ENCODE measurements at places on chromosomes 3 and 15.

DNA sequence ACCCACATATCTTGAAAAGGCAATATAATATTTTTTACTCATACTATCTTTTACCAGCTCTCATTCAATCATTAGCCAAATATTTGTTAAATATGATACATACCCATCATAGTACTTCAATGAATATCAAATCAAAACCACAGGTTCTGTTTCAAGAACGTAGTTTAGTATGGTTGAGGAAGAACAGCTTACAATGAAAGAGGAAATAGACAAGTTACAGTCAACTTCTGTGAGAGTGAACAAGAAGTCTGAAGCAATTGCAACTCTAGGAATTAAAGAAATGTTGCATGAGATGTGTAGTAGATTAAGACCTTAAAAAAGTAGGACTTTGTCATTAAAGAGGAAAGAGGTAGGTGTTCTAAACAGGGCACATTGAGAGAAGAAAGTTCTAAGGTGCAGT, 9.3 kb downstream of the BCHE start:
- DNase-seq = no peak

DNA sequence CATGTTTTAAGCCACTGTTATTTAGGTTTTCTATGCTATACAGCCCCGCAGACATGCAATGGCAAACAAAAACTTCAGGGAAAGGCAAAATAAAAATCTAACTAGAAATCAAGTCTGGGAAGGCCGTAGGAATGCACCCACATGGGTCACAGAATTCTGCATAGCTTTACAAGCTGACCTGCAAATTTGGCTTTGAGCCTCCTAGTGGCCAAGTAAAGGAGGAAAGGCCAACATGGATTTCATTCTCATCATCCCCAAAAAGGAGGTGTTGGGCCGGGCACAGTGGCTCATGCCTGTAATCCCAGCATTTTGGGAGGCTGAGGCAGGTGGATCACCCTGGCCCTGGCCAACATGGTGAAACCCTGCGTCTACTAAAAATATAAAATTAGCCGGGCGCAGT, 124.3 kb downstream of the FBLN2 start:
- no peak for DNase-seq

GRCh38 chr3:169710619-169711018, 47.1 kb upstream of the MECOM start:
- no peak for DNase-seq

GRCh38 chr15:100966997-100967396, 47.8 kb downstream of the LRRK1 start:
- DNase-seq = no peak

DNA sequence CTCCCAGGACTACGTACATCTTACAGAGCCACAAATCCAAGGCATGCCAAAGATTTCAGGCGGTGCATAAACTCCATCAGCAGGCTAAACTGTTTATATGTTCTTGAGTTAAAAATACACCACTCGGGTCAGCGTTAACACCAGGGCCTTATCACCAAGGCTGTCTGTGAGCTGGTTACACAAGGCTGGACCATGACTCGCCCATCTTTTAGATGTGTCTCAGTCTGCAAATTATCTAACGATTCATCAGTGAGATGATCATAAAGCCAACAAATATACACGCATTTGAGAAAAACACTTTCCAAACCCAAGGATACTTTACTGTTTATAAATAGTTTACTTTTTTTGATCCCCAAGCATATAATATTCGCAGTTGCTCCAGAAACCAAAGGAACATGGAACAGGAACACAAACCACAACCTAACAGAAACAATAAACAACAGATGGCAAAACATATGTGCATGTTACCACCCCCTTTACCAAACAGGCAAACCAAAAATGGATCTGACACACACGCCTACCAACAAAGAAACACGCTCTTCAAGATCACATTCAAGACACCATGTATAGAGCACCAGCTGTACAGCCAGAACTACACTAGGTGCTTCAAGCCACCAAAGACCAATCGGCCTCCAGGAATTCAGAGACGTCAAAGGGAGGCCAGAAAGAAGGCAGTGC, 15.4 kb downstream of the LRIG1 start:
- no peak for DNase-seq

- no peak for DNase-seq
These were observed 4.7 kb downstream of the LINGO1 start for GRCh38 chr15:77628010-77628409.

DNA sequence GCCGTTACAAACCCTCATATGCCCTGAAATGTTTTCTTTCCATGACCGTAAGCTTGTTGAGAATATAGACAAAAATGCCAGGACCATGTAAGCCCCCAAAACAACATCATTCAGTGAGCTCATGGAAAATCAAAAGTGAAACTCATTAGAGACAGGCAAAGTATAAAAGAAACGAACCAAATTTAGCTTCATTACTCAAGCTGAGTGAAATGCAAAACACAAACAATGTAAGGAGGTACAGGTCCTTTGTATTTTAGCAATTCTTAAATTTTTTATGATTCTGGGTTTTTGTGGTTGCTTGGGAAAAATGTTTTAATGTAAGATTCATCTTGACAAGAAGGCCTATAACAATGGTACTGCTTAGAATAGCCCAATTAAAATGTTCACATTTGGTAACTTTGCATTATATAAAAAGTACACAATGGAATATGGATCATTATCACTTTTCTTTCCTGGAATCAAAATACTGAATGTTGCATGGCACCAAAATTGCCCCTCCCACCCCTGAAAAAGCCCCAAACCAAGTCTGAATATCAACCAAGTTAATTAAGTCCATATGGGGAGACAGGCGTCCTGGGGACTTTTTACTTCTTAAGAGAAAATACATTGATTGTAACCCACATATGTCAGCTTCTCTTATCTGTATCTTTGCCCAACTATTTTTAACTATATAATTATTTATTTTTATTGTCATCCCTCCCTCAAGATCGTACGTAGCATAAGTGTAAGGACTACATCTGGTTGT, 247.7 kb upstream of the CDIN1 start:
- no peak for DNase-seq

GRCh38 chr3:129738172-129738571, 131.7 kb upstream of the PLXND1 start:
- DNase-seq = no peak

DNA sequence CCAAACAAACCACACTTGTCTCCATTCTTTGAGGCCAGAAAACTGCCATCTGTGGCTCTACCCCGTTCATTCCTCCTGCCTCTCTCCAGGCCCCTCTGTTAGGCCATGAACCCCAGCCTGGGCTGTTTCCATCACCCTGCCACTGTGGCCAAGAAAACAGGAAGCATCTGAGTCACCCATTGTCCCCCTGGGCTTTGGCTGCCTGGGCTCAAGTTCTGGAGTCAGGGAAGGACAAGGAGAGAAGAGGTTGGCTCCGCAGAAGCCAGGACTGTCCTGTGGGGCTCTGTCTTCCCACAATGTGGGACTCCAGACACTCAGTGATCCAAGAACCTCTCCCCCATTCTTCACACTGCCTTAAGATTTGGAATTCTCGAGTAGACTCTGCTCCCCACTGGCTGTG, 14.8 kb upstream of the LCTL start:
- DNase-seq = no peak

GRCh38 chr15:38196076-38196475, 56.6 kb upstream of the SPRED1 start:
- DNase-seq = peak; percentile 60

DNA sequence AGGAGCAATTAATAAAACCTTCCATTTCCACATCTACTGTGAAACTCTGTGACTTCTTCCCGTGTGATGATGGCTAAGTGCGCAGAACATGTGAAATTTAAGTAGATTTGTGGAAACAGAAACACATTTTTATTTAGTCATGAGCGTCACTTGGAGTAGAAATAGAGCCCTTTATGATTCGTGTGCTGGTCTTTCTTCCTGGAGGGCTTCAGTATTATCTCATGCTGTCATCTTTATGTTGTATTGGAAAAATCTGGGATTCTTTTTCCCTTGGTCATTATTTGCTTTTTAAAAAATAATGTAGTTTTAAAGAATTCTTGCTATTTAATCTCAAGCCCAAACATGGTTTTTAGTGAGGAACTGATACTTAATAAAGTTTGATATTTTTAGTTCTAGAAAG, 284.0 kb upstream of the CTDSPL start:
- no peak for DNase-seq

DNA sequence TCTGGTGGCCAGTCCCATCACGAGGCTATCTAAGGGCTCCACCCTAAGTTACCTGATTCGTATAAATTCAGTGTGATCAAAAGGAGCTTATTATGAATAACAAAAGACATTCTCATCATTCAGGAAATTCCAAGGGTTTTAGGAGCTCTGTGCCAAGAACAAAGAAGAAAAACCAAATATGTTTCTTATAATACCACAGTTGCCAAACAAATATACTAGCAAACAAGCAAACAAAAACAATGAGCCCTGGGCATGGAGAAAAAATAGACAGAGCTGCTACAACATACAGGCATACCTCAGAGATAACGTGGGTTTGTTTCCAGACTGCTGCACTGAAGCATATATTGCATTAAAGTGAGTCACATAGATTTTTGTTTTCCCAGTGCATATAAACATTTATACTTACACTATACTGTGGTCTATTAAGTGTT, 20.2 kb upstream of the CFAP161 start:
- DNase-seq = peak; percentile 57

- no peak for DNase-seq
These were observed 20.9 kb downstream of the TBC1D21 start for GRCh38 chr15:73894133-73894814.

- DNase-seq = no peak
These were observed 88.3 kb downstream of the TMEM266 start for GRCh38 chr15:76147906-76148570.

DNA sequence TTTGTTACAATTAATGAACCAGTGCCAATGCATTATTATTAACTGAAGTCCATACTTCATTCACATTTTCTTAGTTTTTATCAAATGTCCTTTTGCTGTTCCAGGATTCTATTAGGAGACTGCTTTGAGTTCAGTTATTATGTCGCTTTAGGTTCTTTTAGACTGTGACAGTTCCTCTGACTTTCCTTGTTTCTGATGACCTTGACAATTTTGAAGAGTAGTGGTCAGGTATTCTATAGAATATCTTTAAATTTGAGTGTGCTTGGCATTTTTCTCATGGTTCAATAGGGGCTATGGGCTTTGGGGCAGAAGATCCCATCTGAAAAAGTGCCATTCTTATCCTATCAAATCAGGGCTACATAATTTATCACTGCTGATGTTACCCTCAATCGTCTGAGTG, 126.3 kb downstream of the APBA2 start:
- DNase-seq = no peak

All from fibroblast of skin of left quadriceps (primary cell).